ENCODE measurements at places on chromosomes 6 and 20. TPM values are rescaled to one million over a fixed set of nuclear protein-coding genes. Genes with fewer than 3 reads are reported as not detected.

DNA sequence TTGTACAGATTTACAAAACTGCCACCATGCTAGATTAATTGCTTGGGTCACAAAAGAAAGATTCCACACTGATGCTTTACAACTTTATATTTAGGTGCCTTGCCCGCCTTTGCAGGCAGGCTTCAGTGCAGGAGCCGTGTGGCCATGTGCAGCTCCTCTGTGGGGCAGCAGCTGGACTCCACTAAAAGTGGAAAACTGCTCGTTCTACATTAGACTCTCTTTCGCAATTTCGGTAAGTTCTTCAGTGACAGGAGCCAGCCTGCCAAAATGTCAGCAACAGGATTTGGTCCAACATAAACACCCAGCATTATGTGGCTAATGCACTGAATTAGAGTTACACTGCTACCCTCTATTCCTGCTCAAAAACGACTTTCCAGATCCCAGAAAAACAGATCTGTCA is 174.4 kb upstream of the KCNK16 start:
- peak; percentile 77 for DNase-seq

- no peak for DNase-seq
Measured at GRCh38 chr6:127347178-127347577, 3.8 kb upstream of the ECHDC1 start.

GRCh38 chr20:48492715-48493070 is 335.1 kb downstream of the PREX1 start:
- no peak for DNase-seq

The TUBB2A gene
- polyA plus RNA-seq: 58.6 TPM

DNA sequence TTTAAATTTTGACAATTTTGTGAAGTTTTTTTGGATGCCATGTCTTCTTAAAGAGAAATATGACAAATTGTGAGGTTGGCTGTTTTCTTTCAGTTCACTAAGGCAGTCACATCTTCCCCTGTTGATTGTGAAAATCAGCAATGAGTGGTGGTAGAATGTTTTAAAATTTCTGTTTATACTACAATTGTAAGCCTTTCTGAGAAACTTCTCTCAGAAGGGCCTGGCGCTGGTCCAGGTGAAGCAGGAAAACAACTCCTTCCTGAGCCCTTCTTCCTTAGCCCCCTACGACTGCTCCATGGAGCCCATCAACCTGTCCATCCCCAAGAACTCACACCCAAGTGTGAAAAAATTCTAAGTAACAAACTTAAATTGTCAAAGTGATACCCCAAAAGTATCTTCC is 80.6 kb downstream of the SSR1 start:
- no peak for DNase-seq

GRCh38 chr6:27311806-27312145 is 297 bp downstream of the POM121L2 start:
- no peak for DNase-seq

The ADGRF4 gene
- polyA plus RNA-seq: not detected

The RIPPLY2 gene
- 0.13 TPM for polyA plus RNA-seq

DNA sequence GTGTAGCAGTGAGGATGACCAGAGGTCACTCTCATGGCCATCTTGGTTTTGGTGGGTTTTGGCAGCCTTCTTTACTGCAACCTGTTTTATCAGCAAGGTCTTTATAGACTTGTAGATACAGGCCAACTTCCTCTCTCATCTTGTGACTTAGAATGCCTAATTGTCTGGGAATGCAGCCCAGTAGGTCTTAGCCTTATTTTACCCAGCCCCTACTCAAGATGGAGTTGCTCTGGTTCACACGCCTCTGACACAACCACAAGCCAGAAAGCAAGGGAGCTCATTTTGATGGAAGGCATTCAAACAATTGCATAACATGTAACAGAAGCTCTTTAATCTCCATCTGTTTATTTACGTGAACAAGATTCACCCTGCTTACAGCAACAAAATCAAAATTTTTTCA is 492.0 kb upstream of the SULF2 start:
- no peak for DNase-seq

- DNase-seq: no peak
Measured at GRCh38 chr6:28657769-28658465, 132.2 kb downstream of the GPX5 start.
